ENCODE measurements at places on chromosomes 4 and X.

- no peak for DNase-seq
Measured at GRCh38 chrX:7143941-7144525, 3.5 kb upstream of the STS start.

DNA sequence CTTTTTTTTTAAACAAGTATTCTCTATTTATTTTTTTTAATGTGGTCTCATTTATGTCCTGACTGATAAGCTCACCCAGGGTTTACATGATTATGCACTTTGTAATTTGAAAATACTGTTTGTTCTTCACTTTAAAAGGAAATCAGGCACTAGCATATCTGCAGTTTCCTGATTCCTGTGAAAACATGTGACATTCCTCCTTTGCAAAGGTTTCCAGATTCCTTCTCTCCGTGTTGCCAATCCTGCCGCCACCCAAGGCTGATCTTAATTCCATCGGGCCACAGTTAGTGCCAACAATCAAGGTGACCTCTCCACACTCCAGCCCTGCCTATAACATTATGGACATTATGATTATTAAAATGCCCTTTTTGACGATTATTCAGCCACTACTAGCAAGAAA lies 225.4 kb downstream of the PCDH7 start:
- no peak for DNase-seq

DNA sequence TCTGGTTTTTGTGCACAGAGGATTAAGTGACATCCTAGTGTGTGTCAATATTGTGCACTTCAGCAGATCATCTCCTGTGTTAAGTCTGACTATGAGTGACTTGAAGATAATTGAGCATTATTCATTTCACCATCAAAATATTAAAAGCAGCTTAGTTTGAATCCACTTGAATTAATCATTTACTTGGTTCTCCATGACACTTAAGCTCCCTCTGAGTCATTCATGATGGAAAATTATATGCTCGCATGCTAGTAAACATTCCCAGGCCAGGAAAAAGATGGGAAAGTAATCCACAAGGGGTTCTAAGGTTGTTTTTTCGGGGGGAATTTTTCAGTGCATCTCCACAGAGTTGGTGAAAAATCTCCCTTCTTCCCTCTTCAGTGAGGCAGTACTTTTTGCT lies 97.2 kb upstream of the EOLA2 start:
- no peak for DNase-seq

GRCh38 chr4:46329118-46329976 lies 60.6 kb downstream of the GABRA2 start:
- no peak for DNase-seq

DNA sequence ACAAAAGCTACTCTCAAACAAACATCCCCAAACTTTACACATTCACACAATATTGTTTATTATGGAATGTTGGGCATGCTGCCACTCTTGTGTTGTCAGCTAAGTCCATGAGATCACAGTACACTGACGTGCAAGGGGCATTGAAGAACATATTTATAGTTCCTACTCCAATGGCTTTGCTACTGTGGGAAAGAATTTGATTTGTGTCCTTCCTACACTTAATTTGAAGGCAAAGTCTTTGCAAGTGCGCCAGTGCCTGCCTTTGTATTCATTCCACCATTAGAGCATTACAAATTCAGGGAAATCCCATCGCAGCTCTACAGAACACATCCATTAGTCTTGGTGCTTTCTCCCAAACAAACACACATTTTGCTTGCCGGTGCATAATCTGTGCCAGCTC lies 45.4 kb upstream of the FTHL17 start:
- no peak for DNase-seq

DNA sequence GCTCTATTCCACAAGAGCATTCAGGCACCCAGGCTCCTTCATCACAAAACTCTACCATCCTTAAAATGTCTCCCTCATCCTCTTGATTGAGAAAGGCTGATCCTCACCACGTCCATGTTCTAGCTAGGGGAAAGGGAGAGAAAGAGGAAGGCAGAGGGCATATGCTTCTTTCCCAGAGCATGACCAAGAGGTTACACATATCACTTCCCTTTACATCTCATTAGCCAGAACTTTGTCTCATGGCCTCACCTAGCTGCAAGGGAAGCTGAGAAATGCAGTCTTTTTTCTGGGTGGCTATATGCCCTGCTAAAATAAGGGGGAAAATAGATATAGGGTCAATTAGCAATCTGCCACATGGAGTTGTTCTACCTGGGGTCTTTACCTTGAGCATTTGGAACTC lies 42.7 kb downstream of the LONRF3 start:
- DNase-seq: no peak

GRCh38 chrX:105821471-105822121 lies 743 bp upstream of the NRK start:
- DNase-seq: no peak

DNA sequence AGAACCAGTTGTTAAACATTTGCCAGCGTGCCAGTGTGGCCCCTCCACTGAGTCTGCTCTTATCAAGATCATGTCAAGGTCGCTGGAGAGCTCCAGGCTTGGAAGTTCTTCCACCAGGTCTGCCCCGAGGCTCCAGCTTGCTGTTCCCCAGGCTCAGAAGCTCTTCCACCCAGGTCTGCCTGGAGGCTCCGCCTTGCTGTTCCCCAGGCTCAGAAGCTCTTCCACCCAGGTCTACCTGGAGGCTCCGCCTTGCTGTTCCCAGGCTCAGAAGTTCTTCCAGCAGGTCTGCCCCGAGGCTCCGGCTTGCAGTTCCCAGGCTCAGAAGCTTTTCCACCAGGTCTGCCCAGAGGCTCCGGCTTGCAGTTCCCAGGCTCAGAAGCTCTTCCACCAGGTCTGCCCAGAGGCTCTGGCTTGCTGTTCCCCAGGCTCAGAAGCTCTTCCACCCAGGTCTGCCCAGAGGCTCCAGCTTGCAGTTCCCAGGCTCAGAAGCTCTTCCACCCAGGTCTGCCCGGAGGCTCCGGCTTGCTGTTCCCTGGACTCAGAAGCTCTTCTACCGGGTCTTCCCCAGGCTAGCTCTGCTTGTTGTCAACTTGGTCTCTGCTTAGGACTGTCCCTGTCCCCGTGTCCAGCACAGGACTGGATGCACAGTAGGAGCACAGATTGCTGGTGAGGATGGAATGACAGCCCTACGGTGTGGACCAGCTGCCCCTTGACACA lies 54.4 kb downstream of the HMX1 start:
- no peak for DNase-seq

DNA sequence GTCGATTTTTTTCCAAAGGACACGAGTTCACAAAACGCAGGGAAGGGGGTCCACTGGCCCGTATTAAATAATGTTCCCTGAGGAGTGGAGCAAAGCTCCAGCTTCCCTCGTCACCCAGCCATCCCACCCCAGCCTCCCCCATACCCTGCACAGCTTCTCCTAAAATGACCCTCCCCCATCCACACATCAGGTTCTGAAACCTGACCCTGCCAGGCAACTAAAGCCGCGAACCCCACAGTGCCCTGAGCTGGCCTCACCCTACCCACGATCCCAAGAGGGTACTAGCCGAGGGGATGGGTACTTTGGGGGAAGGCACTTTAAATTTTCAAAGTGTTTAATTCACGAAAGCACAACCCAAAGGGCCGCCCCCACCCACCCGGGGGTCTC lies 634 bp downstream of the APOO start:
- no peak for DNase-seq

DNA sequence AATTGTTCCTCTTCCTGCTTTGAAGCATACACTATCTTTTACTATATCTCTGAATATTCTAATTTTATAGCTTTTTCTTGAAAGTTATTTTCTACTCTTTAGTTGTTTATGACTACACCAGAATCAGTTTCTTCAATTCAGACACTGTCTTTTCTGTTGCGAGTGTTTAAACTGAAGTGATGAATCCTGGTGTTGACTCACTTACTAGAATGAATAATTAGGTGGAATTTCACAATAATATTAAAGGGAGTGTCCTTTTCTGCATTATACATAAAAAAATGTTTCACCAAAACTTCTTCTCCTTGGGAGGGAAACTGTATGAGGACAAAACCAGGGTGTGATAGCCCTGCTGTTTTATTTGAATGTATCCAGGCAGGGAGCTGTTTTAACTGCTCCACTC lies 1383.1 kb downstream of the C4orf33 start:
- no peak for DNase-seq

- DNase-seq: peak; percentile 24
Measured at GRCh38 chr4:139279760-139280620, at the start of gene MGARP. Gene MGARP (minus strand): TSS chr4:139280225. CDS start chr4:139280158, 67 bp downstream.

DNA sequence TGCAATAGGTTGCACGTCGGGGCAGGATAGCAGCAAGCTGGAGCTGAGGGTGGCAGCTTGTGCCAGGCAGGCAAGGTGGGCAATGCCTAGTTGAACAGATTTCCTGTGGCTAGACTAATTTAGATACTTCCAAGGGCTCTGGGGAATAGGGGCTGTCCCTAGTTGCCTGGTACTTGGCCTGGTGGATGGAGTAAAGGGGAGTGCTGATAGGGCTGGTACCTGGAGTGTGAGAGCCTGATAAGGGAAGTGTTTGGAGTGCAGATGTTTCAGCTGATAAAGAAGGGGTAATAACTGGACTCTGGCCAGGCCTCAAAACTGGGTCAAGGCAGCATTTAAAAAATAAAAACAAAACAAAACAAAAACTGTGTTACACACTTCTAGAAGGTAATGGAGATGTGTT lies 665.5 kb downstream of the CCSER1 start:
- DNase-seq: no peak

- no peak for DNase-seq
Measured at GRCh38 chr4:110344165-110344564, 131.8 kb upstream of the ENPEP start.

DNA sequence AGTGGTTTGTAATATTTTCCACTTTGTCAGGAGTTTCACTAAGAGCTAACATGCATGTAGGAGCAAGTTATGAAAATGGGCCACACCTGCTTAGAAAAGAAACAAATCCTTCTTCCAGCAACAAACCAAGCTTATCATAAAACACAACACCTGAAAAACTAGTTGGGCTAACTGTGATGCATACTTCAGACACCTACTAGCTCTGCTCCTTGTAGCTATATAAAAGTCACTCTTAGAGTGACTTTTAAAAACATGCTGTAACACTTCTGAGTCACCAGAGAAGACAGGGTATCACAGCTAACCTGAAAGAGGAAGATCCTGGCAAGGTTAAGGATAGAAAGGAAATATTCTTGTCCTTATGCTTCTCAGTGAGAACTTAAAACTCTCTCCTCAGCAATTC lies 3.6 kb upstream of the SLAIN2 start:
- DNase-seq: no peak

- DNase-seq: no peak
Measured at GRCh38 chr4:152211936-152212653, 323.8 kb downstream of the FBXW7 start.

All from stimulated activated CD4-positive, alpha-beta T cell treated with anti-CD3 and anti-CD28 coated beads, Interleukin-2, amount 100 ng/mL, for 24 hours (primary cell).